Amniotic epithelial cell (primary cell): ENCODE measurements at places on chromosomes 3 and 15.

GRCh38 chr3:126478581-126479310 lies 3.1 kb upstream of the ZXDC start:
- no peak for DNase-seq

DNA sequence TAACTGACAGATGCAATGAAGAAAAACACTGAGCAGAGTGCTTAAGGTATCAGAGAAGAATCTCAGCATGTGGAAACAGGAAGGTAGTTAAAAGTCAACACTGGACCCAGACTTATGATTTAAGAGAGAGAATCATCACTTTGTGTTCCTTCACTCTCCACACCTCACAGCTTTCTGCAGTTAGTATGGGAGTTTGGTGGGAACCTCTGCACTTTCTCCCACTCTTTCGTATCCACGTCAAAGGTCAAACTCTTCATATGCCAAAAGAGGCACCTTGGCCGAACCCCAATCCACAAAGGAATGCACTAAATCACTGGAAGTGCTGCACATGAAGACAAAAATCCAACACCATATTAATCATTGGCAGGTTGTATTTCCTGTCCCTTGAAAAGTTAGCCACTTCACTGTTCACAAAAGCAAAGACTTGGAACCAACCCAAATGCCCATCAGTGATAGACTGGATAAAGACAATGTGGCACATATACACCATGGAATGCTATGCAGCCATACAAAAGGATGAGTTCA lies 361.2 kb downstream of the MAGI1 start:
- DNase-seq, result no peak

DNA sequence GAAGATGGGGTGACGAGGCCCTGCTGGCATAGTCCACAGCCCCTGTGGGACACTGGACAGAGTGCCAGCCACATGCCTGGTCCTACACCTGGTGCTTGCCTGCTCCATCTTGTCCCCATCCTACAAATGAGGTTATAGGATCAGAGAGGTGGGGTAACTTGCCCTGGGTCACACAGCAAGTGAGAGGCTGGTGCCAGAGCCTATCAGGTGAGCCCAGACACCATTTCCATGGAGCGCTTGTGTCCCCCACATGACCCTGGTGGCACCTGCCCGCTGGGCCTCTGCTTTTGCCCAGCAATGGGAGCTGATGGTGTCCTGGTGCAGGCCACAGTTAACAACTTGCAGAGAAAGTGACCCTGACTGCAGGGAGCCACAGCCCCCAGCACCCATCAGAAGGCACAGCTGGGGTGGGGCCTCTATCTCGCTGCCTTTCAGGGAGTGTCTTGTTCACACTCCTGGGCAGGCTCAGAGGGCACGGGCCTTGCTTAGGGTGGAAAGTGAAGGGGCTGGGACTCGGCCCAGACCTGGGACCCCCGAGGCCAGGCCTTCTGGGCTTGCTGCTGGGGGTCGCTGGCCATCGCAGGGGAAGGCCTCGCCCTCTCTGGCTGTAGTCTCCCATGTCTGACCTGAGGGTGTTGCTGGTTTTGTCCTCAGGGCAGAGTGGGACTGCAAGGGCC lies 7.2 kb downstream of the PLXNA1 start:
- DNase-seq, result no peak

- peak; percentile 87 for DNase-seq
Observed at GRCh38 chr3:159128628-159129027, 326.8 kb downstream of the MFSD1 start.

GRCh38 chr3:8759038-8759707 lies 10.2 kb downstream of the OXTR start:
- no peak for DNase-seq

DNA sequence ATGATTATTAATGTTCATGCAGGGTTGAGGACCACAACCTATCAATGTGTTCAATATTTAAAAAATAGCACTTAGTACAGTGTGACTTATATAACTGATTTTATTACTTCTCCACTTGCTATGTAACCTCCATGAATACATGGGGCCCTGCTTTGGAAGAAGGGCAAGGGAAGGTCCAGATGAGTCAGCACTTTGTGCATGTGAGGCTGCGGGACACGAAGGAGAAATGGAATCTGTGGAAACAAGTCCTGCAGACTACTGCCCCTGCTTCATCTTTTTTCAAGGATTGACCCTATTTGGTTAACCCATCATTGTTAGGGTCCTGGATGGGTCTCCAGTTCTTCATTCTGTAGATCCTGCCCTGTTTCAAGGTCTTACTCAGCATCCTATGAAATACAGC lies 1.6 kb downstream of the NXPE3 start:
- DNase-seq, result peak; percentile 88

- DNase-seq, result no peak
Observed at GRCh38 chr15:68935400-68935937, 5.1 kb downstream of the SPESP1 start.

- no peak for DNase-seq
Observed at GRCh38 chr3:2850701-2851100, 259.5 kb downstream of the IL5RA start.

- DNase-seq, result no peak
Observed at GRCh38 chr3:193569119-193569518, 14.4 kb upstream of the ATP13A4 start.

GRCh38 chr3:153927107-153927506 lies 194.1 kb upstream of the ARHGEF26 start:
- DNase-seq, result peak; percentile 43

DNA sequence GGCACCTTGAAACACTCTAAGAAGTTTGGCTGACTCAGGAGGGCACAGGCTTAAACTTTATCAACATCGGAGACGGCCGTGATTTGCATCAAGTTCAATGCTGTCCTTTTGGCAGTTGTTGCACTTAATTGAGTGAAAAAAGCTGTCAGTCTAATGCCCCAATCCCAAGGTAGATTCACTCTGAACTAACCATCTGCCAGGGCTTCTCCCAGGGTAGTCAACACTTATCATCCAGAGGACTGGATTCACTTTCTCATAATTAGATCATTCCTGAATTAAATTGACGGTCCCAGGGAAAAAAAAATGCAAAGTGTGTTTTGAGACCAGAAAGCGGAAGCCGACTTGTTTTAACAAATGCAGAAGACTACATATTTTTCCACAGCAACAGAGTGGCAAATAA lies 28.5 kb downstream of the RORA start:
- no peak for DNase-seq

GRCh38 chr3:171459137-171459941 lies 866 bp downstream of the TNIK start:
- peak; percentile 58 for DNase-seq

- DNase-seq, result no peak
Observed at GRCh38 chr3:52530918-52531826, 2.5 kb downstream of the NT5DC2 start.

DNA sequence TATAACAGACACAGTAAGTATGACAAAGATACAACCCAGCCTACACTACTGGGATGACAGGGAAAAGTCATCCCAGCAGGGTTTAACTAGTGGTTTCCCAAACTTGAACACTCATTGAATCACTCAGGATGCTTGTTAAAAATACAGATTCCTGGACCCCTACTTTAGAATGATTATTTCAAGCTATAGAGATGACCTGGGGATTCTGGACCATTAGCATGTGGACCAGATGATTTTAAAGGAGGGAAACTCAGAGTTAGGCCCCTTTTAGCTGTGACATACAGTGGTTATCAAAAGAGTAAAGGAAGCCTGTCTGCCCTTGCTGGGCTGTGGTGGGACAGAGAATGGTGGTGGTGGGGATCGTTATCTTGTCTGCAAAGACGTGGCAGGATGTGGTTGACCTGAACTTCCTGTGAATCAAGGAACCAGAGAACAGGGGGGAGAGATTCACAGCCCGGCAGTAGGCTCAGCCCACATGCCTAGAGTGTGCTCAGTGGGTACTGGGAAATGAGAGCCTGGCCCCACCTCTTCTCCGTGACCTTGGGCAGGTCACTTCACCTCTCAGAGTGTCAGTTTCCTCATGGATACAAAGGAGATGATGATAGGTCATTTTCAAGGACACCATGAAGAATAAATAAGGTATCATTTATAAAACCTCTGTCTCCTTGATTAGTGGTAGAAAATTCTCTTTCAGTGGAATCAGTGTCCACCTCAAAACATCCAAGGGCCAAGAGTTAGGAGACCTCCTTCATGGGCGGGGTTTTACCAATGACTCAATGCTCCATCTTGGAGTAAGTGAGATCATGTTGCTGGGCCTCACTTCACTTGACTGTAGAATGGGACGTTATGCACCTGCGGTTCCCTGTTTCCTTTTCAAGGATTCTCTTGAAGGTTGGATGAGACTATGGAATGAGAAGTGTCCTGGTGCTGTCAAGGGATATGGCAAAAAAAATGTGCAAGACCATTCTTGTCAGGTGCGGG lies 306.5 kb downstream of the RPLP1 start:
- DNase-seq, result peak; percentile 89

- DNase-seq, result no peak
Observed at GRCh38 chr3:9351709-9352126, 11.1 kb upstream of the THUMPD3 start.

GRCh38 chr3:115836944-115837343 lies 213.6 kb downstream of the GAP43 start:
- DNase-seq, result peak; percentile 23

GRCh38 chr15:79824136-79824701 lies 72.6 kb downstream of the MTHFS start:
- DNase-seq, result no peak

- no peak for DNase-seq
Observed at GRCh38 chr3:194176274-194176991, 40.5 kb downstream of the HES1 start.

- no peak for DNase-seq
Observed at GRCh38 chr3:24225385-24225950, 269.2 kb downstream of the THRB start.

DNA sequence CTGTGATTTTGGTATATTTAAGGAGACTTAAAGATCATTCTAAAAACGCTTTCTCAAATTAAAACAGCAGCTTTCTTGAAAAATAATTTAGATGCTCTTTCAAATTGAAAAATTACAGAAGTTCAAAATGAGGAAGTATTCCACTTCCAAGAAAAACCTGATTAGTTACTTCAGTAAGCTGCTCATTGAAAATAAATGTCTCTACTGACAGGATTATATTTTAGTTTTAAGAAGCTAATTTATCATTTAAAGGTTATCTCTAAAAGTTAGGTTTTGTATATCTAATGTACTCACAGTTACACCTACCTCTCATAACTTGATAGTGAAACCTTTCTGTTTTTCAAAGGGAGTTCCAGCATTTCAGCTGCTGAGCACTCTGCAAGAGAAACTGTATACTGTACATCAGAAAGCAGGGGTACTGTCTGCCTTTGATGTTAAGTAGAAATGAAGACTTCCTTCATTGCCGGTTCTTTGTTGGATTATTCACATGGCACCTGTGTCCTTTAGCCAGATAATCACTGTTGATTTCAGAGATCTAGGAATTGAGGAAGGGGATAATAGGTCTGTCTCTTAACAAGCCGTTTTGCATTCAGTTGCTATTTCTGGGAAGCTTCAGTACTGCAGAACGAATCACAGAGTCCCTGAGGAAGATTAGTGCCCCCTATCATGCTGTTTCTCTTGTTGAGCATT lies 161.6 kb downstream of the TCF12 start:
- DNase-seq, result no peak

GRCh38 chr3:137264843-137265330 lies 307.1 kb downstream of the IL20RB start:
- DNase-seq, result no peak

- peak; percentile 42 for DNase-seq
Observed at GRCh38 chr15:68578175-68578979, 416 bp upstream of the CORO2B start.

GRCh38 chr3:18745472-18745871 lies 320.3 kb upstream of the SATB1 start:
- no peak for DNase-seq

DNA sequence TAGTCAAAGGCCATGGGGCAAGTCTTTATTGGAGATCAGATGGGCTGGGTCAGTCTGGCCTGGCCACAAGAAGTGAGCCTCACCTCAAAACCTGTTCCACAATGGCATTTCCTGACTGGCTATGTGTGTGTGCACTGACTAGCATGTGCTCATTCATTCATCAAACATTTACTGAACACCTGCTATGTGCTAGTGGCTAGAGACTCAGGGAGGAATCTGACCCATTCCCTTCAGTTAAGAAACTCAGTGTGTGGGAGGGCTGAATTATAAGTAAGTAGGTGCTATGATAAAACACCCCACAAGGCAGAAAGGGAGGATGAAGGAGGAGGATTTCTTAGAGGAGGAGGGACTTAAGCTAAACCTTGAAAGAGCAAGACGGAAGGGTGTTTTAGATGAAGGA lies 5.4 kb upstream of the CGNL1 start:
- DNase-seq, result peak; percentile 58

GRCh38 chr15:68543165-68544008 lies 35.4 kb upstream of the CORO2B start:
- DNase-seq, result peak; percentile 95

GRCh38 chr15:25684521-25685431 lies 178.4 kb downstream of the ATP10A start:
- peak; percentile 14 for DNase-seq

DNA sequence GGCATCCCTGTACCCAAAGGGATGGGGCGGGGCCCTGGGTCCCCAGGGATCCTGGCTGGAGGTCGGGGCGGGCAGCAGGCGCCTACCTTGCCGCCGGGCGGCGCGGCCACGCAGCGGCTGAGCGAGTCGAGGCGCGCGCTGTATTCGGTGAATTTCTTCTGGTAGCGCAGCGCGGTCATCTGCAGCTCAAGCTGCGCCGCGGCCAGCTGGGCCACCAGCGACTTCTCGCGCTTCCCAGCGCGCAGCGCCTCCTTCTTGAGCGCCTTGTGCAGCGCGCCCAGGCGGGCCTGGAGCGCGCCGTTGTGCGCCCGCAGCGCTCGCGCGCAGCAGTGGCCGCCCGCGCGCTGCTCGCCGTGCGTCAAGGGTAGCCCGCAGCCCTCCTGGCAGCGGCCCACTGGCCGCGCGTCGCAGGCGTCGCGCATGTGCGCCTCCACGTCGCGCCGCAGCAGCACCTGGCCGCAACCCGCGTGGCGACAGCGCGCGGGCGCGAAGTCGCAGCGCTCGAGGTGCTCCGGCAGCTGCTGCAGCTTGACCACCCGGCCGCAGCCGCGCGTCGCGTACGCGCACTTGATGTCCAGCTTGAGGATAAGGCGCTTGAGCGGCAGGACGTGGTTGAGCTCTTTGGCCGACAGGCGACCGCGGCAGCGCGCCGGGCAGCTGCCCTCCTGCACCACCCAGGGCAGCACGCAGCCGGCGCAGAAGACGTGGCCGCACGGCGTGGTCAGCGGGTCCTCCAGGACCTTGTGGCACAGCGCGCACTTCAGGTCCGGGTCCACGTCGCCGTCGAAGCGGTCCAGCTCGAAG lies 522 bp downstream of the PDZRN3 start:
- DNase-seq, result peak; percentile 52

GRCh38 chr3:181623924-181624694 lies 87.6 kb upstream of the SOX2 start:
- DNase-seq, result no peak

GRCh38 chr3:11661052-11661656 lies 17.4 kb upstream of the VGLL4 start:
- DNase-seq, result no peak

DNA sequence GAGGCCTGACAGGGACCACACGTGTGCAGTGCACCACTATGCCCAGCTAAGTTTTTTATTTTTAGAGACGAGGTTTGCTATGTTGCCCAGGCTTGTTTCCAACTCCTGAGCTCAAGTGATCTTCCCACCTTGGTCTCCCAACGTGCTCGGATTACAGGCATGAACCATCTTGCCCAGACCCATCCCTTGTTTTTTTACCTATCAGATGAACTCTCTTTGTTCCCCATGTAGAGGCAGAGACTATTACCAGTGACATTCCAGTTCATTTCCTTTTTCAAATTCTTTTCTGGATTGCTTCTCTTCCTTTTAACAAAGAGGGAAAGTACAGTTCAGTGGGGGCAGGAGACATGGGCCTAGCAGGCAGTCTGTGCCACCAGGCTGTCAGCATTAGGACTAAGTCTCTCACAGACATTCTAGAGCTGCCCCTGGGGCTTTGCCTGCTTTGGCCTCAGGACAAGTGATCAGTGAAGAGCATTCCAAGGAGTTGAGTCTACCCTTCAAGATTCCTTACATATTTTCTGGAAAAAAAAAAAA lies 103.5 kb upstream of the SLC7A14 start:
- peak; percentile 71 for DNase-seq
